ENCODE measurements at places on chromosomes 1 and 21.

- no peak for DNase-seq
Observed at GRCh38 chr1:15408890-15409387, 749 bp upstream of the EFHD2 start.

DNA sequence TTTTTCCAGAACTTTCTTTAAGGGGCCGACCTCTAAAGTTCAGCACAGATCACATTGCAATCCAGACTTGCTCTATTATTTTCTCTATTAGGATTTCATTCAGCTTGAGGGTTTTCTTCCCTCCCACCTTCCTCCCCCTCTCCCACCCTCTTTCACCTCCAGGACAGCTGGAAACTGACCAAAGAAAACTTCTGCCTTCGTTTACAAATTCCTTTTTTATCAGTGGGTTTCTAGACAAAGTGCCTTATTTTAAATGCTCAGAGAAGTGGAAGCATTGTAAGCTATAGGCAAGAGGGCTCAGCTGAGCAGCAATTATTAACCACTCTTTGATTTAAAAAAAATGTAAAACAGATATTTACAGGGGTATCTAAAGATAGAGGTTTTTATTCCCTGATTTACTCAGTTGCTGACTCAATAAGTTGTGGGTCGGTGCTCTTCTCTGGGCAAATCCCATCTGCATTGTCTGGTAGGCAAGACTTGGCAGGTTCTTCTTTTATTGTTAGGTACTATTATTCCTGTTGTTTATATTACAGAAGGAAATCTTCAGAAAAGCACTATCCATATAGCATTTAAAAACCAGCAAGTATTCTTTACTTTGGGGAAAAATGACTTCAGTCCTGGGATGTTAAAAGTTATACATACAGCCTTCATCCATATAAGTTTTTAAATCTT, 277.0 kb upstream of the C1orf105 start:
- no peak for DNase-seq

GRCh38 chr1:64186138-64186897, 17.1 kb upstream of the UBE2U start:
- no peak for DNase-seq

DNA sequence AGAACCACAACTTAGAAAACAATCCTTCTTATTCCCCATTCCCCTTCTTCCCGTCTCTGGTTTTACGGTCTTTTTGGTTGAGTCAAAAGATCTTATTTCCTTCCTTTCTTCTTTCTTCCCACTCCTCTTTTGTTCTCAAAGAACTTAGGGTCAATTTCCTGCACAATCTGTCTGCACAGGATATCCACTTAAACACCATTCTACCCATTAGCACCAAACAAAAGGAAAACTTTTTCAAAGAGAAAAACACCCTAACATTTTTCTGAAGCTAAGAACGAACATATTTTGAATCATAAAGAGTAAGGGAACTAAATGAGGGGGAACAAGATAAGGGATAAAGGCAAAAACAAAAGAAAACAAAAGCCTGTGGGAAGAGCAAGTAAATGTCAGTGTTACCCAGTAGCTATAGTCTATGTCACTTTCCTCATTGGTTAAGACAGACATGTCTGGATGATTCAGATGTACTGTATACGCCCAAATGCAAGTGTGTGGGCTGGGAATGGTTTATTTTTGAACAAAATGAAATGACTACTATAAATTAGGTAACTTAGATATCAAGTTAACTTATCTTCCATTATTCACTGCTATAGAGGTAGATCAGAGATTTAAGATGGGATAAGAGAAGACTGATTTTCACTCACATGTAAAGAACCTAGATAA, 59.9 kb downstream of the TOR3A start:
- DNase-seq: no peak

- DNase-seq: no peak
Observed at GRCh38 chr21:35005560-35006224, 43.4 kb downstream of the RUNX1 start.

GRCh38 chr21:44450999-44451398, 4.3 kb upstream of the LRRC3 start:
- no peak for DNase-seq

GRCh38 chr1:234495231-234495990, 16.4 kb upstream of the TARBP1 start:
- no peak for DNase-seq

GRCh38 chr1:203907901-203908300, 46.5 kb downstream of the SNRPE start:
- DNase-seq: no peak

DNA sequence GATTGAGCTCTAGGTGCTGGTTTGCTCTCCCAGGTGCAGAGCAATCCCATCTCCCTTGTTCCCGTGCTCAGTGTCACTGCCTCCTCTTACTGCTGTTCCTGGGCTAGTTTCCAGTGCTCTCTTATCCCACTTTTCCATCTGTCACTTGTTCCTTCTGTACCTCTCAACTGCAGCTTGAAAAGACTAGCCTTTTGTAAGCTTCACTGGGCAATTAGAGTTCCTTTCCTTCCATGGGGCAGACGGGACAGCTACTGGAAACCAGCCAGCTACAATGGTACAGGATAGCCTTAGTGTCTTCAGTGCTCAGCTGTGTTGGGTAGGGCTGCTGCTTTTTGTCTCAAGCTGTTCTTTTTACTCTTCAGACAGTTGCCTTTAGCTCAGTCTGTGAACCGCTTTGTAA, 31.6 kb downstream of the AGT start:
- DNase-seq: no peak

DNA sequence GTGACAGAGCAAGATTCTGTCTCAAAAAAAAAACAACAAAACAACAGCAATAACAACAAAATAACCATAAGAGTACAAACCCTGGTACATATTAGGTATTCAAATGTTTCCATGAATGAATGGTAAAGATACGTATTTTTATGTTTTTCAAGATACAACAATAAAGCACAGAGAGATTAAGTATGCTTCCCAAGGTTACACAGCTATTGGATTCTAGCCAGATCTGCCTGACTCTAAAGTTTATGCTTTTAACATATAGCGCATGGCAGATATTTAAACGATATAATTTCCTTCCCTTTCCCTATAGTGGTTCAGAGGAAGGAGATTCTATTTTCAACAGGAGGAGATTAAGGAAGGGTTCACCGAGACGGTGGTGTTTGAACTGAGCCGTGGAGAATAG, 25.5 kb downstream of the RNU5D-1 start:
- DNase-seq: no peak

- DNase-seq: no peak
Observed at GRCh38 chr1:147245129-147245528, 2.6 kb downstream of the CHD1L start.

- no peak for DNase-seq
Observed at GRCh38 chr1:219174460-219175211, 958 bp downstream of the LYPLAL1 start.

Measured in NCI-H748 treated with DMSO at 0.1 percent for 48 hours (cell line).